Activated CD8-positive, alpha-beta T cell treated with anti-CD3 and anti-CD28 coated beads, Interleukin-2, amount 10 ng/mL, durations not matched to agents 7 days and 5 days (primary cell): ENCODE measurements at places on chromosomes 1 and 21.

DNA sequence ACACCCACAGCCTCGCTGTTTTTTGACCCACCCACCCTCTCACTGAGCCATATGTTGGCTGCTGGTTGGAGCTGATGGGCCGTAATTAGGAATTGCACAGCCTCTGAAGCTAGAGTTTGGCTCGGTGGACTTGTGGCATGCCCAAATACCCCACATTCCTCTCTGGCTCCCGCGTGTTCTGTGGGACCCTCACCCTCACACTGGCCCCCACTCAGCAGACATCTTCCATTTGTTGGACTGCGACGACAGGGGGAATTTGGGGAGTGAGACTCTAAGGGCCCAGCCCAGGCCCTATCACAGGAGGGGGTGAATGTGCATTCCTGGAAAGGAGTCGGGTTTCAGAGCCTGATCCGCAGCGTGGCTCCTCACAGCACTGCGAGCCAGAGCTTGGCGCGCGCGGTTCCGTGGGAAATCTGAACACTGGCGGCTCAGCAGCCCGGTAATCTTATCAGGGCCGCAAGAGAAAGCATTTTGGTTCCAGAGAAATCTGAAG, 5.2 kb downstream of the RCSD1 start:
- no peak for DNase-seq

DNA sequence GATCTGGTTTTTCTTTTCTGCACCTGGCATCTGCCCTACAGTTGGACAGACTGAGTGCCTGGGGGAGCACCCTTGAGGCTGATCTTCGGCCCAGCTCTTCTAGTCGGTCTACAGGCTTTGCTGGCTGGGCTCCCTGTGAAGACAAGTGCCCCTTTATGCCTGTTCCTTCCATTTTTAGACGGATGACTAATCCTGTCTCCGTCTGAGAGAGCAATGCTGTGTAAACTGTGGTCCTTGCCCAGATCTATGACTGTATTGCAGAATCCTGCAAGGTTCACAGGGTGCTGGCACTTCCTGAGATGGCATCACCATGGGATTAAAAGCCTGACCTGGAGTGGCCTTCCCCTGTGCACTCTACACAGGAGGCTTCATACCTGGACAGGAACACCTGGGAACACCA, 47.6 kb upstream of the SAMD13 start:
- DNase-seq, result no peak

DNA sequence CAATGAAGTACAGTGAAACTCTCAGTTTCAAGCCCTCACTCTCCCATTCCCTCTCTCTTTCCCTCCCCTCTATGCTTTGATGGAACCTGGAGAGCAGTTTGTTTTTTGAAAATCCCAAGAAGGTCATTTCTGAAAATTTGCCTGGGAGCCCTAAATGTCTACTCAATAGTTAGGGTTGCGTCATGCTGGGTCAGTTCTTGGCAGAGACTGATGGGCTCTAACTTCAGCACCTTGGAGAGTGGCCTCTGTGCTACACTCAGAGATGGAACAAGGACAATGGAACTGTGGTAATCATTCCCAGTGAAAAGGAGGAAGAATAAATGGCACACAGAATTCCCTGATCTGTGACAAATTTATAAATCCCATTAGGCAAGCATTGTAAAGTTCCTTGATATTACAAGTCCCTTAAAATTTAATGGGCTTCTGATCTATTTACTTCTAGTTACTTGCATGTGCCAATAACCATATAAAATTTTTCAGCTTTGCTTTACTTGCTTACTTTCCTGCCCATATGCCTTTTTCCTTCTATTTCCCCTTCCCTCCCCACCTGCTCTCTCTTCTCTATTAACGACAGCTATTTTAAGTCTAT, 182.9 kb upstream of the KCND3 start:
- peak; percentile 29 for DNase-seq

- no peak for DNase-seq
These were observed 173.0 kb upstream of the UBE2U start for GRCh38 chr1:64030411-64030810.

GRCh38 chr1:43225168-43225567, 44.6 kb upstream of the TMEM125 start:
- no peak for DNase-seq
